ENCODE measurements at places on chromosomes 6 and 20.

DNA sequence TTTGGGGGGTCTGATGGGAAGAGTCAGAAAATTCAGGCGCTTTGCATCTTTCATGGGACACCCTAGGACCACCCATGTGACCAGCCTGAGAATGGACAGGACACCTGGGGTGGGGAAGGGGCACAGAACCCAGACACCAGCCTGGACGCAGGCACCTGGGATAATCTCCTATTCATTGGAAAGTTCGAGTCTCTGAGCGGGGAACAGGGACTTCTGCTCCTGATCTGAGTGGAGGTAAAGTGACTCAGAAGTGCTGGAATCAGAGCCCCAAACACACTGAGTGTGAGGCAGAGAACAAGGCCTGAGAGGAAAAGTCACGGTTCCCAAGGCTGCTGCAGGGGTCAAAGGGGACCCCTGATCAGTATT, 1.4 kb downstream of the HLA-B start:
- DNase-seq, result no peak

- peak; percentile 43 for DNase-seq
Observed at GRCh38 chr6:104940893-104941728, 15.8 kb upstream of the LIN28B start.

- DNase-seq, result no peak
Observed at GRCh38 chr20:22420116-22420598, 164.2 kb downstream of the FOXA2 start.

DNA sequence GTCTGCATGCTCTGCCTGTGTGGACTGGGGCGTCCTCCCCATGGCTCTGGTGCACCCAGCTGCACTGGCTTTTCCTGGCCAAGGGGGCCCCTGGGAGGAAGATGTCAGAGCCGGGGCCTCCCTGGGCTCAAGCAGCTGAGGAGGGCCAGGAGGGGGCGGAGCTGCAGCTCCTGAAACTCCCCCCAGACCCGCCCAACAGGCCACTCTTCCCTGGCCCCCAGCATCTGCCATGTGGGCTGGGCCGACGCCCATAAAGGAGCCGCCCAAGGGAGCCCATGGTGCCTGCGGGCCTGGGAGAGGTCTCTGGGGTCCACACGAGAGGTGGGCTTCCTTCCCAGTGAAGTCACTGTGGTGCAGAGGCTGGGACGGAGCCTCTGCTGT, 4.0 kb downstream of the RBBP8NL start:
- no peak for DNase-seq

- no peak for DNase-seq
Observed at GRCh38 chr6:21201187-21201586, 392.4 kb upstream of the SOX4 start.

GRCh38 chr6:155595284-155595683, 139.6 kb upstream of the NOX3 start:
- no peak for DNase-seq

DNA sequence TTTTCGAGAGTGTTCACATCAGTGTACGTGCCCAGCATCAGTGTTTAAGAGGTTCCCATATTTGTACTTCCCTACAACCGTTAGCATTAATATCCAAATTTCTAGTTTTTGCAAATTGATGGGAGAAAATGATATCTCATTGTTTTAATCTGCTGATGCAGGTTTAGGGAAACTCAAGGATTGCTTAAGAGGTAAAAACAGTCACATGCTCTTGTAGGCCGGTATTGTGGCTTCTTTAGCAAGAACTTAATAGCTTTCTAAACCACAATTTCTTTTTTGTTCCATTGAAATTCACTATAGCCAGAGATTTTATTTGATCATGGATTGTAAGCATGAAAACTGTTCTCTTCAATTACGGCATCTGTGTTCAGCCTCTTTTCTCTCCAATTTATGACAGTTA, 29.5 kb downstream of the BEND6 start:
- no peak for DNase-seq

GRCh38 chr6:131041814-131042213, 21.2 kb downstream of the EPB41L2 start:
- no peak for DNase-seq

- no peak for DNase-seq
Observed at GRCh38 chr6:124438546-124439065, 523.6 kb upstream of the RNF217 start.

- DNase-seq, result no peak
Observed at GRCh38 chr6:143451531-143451930, 926 bp downstream of the PEX3 start.

- DNase-seq, result no peak
Observed at GRCh38 chr6:170222498-170223471, 68.1 kb downstream of the DLL1 start.

- no peak for DNase-seq
Observed at GRCh38 chr20:15578113-15578512, 995.1 kb downstream of the KIF16B start.

GRCh38 chr6:168226902-168227318, 92.7 kb downstream of the DACT2 start:
- no peak for DNase-seq

GRCh38 chr6:152112491-152113261, 305.2 kb downstream of the ESR1 start:
- peak; percentile 25 for DNase-seq

- DNase-seq, result no peak
Observed at GRCh38 chr6:106883808-106884262, 90.7 kb downstream of the CD24 start.

DNA sequence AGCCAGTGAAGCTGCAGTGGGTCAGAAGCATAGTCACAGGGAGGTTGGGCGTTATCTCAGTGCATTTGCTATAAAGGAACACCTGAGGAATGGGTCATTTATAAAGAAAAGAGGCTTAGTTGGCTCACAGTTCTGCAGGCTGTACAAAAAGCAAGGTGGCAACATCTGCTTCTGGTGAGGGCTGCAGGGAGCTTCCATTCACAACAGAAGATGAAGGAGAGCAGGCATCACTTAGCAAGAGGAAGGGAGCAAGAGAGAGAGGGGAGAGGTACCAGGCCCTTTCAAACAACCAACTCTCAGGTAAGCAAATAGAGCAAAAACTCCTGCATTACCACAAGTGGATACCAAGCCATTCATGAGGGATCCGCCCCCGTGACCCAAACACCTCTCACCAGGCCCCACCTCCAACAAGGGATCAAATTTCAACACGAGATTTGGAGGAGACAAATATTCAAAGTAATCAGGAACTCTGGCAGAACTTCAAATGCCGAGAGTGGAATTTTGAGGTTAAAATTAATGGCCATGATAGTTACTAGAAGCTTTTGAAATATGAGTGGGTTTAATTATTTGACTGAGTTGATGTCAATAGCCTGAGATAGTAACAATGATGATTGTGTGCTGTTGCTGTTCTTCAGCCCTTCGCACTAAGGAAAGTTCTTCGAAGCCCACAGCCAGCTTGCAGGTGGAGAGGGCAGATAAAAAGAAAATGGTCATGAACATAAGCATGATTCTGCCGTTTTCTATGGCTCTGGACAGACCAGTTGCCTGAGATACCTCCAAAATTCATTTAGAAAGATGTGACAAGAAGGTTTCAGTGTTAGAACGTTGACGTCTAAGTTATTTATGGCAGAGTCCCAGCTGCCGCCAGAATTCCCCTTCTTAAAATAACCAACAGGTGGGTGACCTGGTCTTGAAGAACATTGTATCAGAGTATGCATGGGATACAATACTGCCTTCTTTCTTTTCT, 55.3 kb upstream of the ADTRP start:
- DNase-seq, result no peak

DNA sequence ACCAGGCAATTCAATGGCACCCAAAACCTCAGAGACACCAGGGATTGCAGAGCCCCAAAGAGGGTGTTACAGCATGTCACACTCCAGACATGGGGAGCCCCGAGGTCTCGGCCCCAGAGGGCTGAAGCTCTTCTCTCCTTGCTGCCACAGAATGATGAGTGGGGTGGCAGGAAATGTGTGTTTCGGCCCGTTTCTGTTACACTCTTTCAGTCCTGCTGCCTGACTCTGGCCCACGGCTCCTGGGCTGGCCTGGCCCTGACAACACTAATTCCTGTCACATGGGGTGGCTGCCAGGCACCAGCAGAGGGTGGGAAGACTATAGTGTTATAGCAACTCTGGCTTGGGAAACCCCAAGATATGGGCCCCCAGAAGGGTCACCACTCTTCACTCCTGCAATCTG, 183.6 kb downstream of the KHDRBS2 start:
- DNase-seq, result no peak

- DNase-seq, result no peak
Observed at GRCh38 chr6:83459663-83460062, 28.8 kb upstream of the ME1 start.

- no peak for DNase-seq
Observed at GRCh38 chr6:81237226-81237625, 515.3 kb downstream of the TENT5A start.

GRCh38 chr20:34980543-34981233, 25.0 kb downstream of the MYH7B start:
- peak; percentile 63 for DNase-seq

GRCh38 chr6:5501837-5502236, 240.5 kb downstream of the FARS2 start:
- no peak for DNase-seq

- DNase-seq, result no peak
Observed at GRCh38 chr6:139131736-139132280, 3.1 kb upstream of the HECA start.

DNA sequence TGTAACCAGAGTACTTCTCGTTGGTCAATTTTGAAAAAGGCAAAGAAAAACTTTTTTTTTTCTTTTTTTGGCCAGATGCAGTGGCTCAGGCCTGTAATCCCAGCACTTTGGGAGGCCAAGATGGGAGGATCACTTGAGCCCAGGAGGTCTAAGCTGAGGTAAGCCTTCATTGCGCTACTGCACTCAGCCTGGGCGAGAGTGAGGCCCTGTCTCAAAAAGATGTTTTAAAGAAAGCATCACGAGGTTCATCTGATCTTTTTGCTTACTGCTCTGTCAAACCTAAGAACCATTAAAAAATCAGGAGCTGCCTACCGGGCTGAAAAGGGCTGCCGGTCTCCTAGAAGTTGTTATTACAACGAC, 607 bp downstream of the LYRM2 start:
- DNase-seq, result no peak

GRCh38 chr6:79461205-79461604, 76.0 kb downstream of the LCA5 start:
- DNase-seq, result no peak

- DNase-seq, result no peak
Observed at GRCh38 chr6:46113370-46113769, 16.4 kb upstream of the ENPP4 start.

DNA sequence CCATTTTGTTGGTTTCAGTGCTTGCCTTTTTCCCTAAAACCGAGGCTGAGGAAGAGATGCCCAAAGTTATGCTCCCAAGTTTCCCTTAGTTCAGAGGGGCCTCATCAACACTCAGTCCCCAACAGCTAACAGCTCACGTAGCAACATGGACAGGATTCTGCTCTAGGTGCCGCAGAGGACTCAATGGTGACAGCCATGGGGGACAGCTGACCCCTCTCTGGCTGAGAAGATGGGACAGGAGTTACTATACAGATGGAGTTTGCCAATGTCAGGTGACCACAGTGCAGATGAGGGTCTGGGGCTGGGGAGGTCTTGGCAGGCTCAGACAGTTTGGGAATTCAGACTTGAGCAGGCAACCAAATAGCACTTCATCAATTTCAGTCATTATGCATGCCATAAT, 67.3 kb downstream of the NPEPL1 start:
- no peak for DNase-seq

GRCh38 chr20:24987873-24988835, 4.4 kb downstream of the APMAP start:
- no peak for DNase-seq

DNA sequence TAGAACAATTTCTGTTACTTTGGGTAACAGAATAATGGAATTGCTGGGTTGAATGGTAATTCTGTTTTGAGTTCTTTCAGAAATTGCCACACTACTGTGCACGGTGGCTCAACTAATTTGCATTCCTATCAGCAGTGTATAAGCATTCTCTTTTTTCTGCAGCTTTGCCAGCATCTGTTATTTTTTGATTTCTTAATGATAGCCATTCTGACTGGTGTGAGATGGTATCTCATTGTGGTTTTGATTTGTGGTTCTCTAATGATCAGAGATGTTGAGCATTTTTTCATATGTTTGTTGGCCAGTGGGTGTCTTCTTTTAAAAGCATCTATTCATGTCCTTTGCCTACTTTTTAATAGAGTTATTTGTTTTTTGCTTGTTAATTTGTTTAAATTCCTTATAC, 846.8 kb downstream of the KIF16B start:
- no peak for DNase-seq

DNA sequence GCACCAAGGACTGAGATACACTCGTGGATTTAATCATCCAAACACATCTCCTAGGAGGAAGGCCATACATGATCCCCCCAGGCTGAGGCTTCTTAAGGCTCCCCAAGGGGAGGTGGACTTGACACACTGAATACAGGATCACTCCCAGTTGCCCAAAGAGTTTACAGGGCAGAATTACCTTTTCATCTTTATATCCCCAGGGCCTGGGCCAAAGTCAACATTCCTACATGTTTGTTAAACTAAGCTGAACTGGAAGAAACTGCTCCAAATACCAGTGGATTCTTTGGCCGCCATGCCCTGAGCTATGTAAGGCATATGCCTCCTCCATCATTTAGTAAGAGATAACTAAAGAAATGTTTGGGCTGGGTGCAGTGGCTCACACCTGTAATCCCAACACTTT, 22.2 kb upstream of the SERPINB1 start:
- DNase-seq, result no peak

DNA sequence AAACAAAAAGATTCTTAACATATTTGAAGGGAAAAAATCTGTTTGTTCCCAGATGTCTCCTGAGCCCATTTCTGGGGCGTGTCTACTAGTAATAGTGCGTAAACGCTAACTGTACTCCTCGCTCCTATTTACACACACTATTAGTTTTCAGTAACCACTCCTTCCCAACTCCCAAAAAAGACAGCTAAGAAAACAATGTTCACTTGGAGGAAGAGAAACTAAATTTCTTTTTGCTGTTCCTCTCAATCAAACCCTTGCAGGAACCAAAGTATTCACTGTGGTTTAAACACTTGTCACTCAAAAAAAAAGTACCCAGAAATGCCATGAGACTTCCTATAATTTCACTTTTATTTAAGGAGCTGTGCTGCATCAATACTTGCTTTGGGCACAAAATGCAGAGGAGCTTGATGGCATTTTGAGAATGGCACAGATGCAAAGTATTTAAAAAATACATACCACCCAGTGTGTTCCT, 118.2 kb downstream of the BACH2 start:
- DNase-seq, result no peak

GRCh38 chr6:25931411-25931709, 869 bp upstream of the SLC17A2 start:
- DNase-seq, result no peak

Data from NCI-H446 (cell line).